PC-3 (cell line): ENCODE measurements at places on chromosomes 11 and 22.

DNA sequence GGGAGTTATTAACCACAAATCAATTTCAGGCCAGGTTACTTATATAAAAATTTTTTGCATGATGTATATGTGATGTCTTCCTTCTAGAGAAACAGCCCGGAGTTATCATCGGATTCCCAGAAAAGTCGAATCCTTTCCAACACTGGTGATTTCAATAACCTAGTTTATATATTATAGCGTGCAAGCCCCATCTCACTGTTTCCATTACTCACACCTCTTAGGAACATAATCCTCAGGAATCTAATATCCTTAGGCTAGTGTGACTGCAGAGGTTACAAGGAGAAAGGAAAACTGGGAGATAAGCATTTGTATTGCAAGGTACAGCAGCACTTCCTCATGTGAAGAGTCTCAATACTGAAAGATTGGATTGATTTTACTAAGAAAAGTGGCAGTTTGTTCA is 20.3 kb downstream of the ARHGAP20 start:
- no peak for DNase-seq

- DNase-seq: no peak
Observed at GRCh38 chr11:105448703-105449079, 161.2 kb upstream of the GRIA4 start.

DNA sequence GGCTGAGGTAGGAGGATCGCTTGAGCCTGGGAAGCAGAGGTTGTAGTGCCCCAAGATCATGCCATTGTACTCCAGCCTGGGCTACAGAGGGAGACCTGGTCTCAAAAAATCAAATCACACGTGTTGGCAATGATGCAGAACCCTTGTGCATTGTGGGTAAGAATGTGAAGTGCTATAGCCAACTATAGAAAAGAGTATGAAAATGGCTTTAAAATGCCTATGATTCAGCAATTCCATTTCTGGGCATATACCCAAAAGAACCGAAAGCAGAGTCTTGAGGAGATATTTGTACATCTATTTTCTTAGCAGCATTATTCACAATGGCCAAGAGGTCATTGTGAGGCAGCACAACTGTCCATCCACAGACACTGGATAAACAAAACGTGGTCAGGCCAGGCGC is 2.6 kb upstream of the FADS3 start:
- DNase-seq: peak; percentile 78

DNA sequence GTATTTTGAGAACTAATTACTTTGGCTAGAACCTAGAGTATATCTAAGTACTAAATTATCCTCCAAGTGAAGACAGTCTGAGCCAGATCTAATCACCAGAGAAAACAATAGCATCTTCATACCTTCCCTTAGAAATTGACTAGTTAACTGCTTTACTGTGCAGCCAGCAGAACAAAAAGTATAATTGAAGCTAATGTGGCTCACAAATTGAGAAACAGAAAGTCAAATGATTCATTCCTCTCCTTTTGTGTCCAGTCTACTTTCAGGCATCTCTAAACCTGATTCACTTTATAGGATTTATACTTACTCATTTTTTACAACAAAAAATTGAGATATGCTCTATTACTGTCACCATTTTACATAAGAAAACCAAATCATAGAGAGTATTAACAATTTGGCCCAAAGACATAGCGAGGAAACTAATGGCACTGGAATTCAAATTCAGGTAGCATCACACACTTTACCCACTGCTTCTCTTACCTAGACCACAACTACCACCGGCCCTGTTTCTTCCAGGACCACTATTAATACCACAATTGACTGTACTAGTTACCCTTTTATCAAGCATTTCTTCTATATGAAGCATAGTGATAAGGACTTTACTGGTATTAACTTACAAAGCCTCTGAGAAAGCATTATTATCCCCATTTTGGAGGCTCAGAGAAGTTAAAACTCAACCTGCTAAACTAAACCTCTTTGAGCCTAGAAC is 1402.6 kb upstream of the TENM4 start:
- DNase-seq: no peak

- no peak for DNase-seq
Observed at GRCh38 chr11:115905341-115906000, 401.3 kb upstream of the CADM1 start.

DNA sequence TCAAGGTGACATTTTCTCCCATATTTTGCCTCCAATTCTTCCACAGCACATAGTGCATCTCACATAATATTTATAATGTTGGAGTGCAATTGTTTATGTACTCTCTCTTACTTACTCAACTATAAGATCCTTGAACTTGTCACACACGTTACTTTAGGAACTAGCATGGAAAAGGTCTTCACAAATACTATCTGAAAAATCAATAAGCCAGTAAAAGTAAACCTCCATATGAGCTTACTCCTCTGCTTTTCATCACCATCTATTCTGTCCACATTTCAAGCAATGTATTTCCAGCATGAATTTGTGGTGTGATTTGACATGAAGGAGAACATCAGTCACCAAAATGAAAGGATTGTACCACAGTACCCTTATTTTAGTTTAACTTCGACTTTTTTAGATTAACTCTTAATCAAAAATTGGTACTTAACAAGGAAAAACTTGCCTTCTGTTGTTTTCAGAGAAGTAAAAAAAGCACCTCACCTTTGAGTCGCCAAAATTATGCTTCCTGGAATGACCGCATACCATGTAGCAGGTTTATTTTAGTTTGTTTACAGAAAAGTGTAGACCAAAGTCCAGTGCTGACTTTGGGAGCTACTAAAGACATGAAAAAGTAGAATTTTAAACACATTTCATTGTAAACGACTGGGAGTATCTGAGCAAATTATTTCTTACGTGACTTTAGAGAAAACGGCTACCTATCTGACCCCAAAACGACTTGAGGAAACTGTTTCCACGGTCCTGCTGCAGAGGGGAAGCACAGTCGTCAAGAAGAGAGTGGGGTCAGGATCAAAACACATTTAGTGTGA is at the start of gene SLC22A9:
SLC22A9 (plus strand) TSS at position 621 of the 806 bp plus-strand sequence. CDS start 272 bp downstream, outside the sequence.
- no peak for DNase-seq

DNA sequence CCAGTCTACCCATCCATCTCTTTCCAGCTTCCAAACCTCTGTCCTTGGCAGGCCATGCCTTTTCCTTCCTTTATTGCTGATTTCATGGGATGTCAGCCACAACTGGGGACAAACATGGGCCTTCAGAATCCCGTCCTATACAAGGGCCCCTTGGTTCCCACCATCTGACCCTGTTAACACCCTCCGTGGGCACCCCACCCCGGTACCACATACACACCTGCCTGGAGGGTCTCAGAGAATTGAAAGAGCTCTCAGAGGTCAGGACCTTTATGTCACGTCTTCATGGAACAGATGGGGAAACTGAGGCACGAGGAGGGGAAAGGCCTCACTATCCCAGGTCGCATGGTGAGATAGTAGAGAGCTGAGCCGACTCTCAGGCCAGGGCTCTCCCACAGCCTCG is 53.0 kb downstream of the MPPED1 start:
- no peak for DNase-seq
